Esophagus (tissue), 2 donors: ENCODE measurements at places on chromosomes 7 and 10. TPM values are rescaled to one million over a fixed set of nuclear protein-coding genes. Genes with fewer than 3 reads are reported as not detected.

NPS gene
- not detected for polyA plus RNA-seq

NYAP1 gene
- polyA plus RNA-seq, result 0.32 TPM

PGAM2 gene
- 2.1 TPM for polyA plus RNA-seq

UCN3 gene
- polyA plus RNA-seq, result not detected

CDHR1 gene
- polyA plus RNA-seq, result 16.1 TPM
